ENCODE measurements at places on chromosomes 5 and 9. TPM values are rescaled to one million over a fixed set of nuclear protein-coding genes. Genes with fewer than 3 reads are reported as not detected.
A peak's percentile ranks its signal among the peaks of the same experiment; 100 is the strongest.

DNA sequence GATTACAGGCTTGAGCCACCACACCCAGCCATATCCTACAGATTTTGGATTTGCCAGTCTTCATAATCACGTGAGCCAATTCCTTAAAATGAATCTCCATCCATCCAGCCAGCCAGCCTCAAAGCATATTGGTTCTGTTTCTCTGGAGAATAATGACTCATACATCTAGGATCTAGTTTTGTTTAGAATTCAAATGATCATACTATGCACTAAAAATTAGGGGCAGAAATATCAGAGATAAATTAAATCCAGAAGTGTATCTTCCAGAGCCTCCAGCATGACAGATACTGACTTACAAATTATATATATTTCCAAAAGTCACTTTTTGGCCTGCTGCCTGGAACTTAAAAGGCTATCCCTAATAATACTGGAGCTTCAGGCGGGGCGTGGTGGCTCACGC is 119.1 kb upstream of the NR5A1 start:
- no peak for DNase-seq

DNA sequence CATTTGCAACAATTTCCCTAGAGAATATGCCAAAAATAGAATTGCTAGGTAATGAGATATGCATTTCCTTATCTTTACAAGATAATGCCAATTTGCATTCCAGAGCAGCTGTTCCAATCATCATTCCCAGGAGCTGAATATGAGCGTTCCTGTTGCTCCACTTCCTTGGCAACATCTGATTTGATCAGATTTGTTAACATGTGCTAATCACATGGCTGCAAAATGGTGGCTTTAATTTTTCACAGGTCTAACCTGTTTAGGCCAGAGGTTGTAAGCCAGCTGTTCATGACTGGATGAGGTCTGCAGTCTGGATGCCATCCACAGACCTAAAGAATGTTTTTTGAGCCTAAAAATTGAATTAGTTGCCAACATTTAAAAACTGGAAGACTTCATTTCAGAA is 220.7 kb upstream of the IL12B start:
- no peak for DNase-seq

GRCh38 chr9:107942856-107943255 is 453.3 kb upstream of the KLF4 start:
- no peak for DNase-seq

DNA sequence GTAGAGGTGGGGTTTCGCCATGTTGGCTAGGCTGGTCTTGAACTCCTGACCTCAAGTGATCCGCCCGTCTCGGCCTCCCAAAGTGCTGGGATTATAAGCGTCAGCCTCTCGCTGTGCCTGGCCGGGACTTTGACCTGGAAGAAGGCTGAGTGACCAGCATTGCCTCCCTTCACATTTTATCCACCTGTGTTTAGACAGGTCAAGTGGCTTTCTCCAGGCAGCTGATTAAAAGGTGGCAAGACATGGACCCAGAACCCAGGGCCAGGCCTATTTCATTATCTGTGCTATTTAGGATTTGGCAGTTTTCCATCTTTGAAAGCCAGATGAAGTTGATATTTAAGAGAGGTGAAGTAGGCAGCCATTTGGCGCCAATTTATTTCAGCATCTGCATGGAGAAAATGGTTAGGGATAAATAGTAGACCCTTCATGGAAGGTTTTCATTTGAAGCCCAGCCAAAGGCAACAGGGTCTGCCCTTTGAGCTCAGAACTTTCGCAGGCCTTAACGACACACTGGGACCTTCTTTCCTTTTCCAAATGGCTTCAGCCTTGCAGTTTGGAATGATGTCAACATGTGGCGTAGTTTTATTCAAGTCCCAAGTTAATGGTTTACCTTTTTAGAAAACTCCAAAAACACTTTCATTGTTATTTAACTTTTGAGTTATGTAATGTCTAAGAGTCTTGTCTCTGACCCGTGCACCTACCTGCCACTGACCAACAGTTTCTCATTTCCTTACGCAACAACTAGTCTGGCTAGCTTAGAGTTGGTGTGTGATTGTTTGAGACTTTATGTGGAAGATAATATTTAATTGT is 8.4 kb downstream of the DAPK1 start:
- no peak for DNase-seq

DNA sequence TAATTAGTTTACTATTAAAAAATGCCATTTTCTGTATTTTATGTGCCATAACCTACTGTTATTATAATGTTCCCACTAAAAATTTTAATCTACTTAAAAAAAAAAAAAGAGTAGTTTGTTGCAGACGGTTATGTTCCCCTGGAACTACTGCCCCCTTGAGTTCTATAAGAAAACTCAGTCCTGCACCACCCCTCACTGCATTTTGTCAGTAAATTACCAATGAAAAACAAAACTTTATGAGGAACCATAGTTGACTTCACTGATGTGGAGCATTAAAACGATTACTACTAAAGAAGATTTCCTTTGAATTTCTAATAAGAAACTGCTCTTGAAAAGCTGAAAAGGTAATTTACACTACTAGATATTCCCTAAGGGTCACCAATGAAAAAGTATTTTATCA is 288.7 kb downstream of the FBXL17 start:
- DNase-seq, result peak; percentile 41

DNA sequence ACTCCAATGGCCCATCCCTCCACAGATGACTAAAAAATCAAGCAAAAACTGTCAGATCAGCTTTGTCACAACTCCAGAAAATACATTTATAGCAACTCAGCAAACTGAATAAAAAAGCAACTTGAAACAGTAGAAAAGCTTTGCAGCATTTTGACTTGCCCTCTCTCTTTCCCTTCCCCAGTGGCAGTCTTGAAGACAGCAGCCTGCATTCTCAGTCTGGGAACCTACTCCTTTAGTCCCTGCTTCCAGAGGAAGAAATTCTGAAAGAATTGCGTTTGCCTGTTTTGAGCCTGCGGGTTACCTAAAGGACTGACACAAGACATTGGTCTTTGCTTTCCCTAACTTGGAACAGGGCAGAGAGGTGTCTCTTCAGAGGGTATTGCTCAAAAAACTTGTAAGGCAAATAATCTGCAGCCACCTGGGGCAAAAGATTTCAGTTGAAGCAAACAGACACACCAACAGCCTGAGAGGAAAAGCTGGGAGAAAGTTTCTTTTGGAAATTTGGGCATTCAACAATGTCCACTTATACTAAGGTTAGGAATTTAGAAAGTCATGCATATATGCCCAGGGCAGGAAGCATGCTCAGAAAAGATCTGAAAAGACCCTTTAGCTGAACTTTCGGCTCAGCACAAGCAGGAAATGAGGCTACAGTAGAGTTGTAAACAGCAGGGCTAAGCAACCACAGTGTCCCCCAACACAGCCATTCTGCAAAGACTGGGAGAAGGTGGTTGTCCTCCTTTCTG is 15.2 kb upstream of the SLC35D2 start:
- no peak for DNase-seq

GRCh38 chr5:75891736-75892135 is 174.5 kb upstream of the POC5 start:
- no peak for DNase-seq

DNA sequence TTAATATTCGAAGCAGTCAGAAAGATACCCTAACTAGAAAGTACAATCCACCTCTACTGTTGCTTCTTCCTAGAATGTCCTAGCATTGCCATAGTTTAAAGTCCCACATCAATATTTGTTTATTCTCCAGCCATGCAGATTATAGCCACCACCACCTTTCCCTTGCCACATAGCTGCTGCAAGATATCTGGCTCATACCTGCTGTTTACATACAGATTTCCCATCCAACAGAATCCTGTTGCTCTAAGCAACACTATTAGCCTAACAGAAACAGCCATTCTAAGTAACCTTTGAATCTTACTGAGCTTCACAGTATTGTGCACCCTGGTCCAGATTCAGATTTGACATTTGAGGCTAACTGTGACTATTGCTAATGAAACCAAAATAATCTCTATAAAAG is 45.6 kb downstream of the GNAQ start:
- DNase-seq, result no peak

- DNase-seq, result no peak
These were observed 607.2 kb downstream of the EFNA5 start for GRCh38 chr5:107063511-107063910.

GRCh38 chr5:156934450-156935211 is 28.4 kb downstream of the TIMD4 start:
- no peak for DNase-seq

GRCh38 chr5:170565072-170565471 is 61.3 kb downstream of the KCNIP1 start:
- no peak for DNase-seq

DNA sequence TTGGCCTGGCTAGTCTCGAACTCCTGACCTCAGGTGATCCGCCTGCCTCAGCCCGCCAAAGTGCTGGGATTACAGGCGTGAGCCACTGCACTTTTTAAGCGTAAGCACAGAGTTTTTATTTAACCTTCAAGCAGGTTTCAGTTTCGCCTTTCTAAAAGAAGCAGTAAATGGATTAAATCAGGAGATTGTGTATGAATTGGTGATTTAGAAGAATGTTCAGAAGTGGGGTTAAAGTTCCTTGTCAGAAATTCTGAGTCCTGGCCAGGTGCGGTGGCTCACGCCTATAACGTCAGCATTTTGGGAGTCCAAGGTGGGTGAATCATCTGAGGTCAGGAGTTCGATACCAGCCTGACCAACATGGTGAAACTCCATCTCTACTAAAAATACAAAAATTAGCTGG is 12.2 kb downstream of the HSPA4 start:
- no peak for DNase-seq

SPATA31A6 gene
- total RNA-seq, result not detected

TRAF2 gene
- 11.3 TPM for total RNA-seq

SPATA31E1 gene
- total RNA-seq, result not detected

HSPB3 gene
- 25.8 TPM for total RNA-seq

LCN1 gene
- not detected for total RNA-seq

IL3 gene
- total RNA-seq, result not detected

CCNO gene
- 2.4 TPM for total RNA-seq

All from H4 (cell line).